ENCODE measurements at places on chromosomes 16 and 17.

DNA sequence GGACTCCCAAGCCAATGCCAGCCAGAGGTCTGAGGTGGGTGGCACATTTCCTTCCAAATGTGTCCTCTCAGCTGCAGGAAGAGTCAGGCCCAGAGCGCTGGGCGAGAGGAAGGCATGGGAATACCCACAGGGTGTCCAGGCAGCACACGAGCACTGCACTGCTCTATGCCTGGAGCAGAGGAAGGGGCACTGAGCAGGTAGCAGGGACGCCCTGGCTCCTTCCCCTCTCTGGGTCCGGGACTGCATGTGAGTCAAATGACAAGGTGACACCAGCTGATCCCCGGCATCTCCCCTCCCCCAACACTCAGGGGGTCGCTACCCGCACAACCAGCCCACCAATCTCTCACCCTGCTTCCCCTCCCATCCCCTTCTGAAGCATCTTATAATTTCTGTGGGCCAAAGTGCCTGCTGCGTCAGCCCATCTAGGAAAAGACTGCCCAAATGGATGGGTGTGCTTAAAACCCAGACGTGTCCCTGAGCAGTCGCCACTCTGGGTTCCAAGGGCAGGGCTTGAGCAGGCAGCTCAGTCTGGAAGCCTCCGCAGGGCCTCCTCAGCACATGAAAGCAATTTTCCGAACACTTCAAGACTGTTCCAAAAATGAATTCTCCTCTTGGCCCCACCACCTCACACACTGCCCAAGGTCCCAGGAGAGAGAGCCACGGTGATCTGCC is 12.0 kb upstream of the BCAR1 start:
- no peak for DNase-seq

- DNase-seq = no peak
Measured at GRCh38 chr16:57427824-57428223, 19.4 kb downstream of the CIAPIN1 start.

- DNase-seq = no peak
Measured at GRCh38 chr17:66976781-66977201, 12.3 kb downstream of the CACNG4 start.

GRCh38 chr17:21176773-21177395 is 37.1 kb downstream of the TMEM11 start:
- no peak for DNase-seq

DNA sequence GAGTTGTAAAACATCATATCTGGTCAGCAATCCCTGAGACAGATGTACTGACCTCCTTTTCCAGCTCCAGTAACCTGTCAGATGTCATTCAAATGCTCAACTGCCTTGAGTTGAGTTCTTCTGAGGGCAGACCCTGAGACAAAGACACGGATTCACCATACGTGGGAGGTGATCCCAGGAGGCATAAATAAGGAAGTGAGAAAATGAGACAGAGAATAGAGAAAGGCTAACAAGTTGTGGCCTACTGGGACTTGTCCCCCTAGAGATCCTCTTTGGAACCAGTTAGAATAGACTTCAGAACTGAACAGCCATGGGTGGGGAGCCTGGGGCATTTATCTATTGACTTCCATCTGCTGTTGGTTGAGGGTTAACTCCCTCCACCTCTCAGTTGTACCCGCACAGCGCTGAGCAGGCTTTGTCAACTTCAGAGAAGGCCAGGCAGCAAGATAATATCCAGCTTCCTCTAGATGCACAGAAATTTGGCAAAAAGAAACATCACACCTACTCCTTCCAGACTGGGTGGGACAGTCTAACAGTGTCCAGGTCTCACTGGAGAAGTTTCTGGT is 123.0 kb upstream of the DYNLRB2 start:
- no peak for DNase-seq

DNA sequence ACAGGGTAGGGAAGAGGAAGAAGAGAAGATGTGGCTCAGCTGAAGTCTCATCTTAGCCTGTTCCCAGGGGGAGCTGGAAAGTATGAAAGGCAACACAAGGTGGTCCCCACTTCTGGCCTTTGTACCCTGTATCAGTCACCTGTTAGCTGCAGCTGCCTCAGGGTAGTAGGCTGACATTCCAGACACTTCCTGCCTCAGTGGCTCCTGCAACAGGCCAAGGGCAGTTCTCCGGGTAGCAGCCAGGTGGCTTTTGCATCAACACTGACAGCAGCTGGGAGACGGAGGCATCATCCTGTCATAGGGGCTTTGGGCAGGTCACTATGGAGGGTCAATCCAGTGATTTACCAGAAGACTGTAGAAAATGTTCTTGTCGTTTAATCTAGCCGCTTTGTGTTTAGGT is 124.0 kb downstream of the RGS9 start:
- no peak for DNase-seq

DNA sequence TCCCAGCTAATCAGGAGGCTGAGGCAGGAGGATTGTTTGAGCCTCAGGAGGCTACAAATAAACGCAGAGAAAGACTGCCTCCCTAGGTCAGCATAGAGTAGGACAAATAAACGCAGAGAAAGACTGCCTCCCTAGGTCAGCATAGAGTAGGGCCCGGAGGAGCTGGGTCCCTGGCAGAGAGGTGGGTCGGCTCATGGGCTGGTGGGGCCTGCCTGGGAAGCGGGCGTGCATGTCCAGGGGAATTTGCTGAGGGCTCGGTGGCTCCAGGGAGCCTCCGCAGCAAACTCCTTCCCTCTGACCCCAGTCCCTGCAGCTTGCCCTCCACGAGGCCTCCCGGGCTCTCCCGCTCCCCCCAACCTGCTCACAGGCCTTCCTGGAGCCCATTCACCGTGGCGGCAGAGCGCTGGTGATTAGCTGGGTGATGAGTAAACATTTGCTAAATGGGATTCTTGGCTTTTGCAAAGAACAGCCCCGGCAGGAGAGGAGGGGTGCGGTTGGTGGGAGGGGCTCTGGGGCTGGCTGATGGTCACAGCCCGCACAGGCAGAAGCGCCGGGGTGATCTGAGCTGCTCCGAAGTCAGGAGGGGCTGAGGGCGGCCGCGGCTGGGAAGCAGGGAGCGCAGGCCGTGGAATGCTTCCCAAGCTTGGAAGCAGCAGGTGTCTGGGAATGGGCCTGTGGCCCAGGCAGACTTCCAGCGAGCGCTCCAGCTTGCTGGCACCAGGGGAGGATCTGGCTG is 93.1 kb downstream of the RTN4RL1 start:
- DNase-seq = no peak

- DNase-seq = no peak
Measured at GRCh38 chr17:61363601-61364462, 35.8 kb upstream of the TBX2 start.

DNA sequence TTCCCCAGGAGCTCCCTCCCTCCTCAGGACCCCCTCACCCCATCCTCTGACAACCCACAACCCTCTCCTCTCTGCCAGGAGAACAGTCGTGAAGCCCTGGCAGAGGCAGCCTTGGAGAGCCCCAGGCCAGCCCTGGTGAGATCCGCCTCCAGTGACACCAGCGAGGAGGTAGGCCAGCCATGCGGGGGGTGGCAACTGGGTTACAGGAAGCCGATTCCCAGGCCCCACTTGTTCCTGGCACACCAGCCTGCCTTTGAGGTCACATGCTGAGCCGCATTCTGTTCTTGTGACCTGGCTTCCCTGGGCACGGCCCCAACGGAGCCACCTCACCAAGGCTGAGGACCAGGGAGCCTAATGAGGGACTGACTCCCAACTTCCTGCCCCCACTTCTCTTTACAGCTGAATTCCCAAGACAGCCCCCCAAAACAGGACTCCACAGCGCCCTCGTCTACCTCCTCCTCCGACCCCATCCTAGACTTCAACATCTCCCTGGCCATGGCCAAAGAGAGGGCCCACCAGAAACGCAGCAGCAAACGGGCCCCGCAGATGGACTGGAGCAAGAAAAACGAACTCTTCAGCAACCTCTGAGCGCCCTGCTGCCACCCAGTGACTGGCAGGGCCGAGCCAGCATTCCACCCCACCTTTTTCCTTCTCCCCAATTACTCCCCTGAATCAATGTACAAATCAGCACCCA is 7.9 kb downstream of the NAT9 start:
- DNase-seq = no peak

DNA sequence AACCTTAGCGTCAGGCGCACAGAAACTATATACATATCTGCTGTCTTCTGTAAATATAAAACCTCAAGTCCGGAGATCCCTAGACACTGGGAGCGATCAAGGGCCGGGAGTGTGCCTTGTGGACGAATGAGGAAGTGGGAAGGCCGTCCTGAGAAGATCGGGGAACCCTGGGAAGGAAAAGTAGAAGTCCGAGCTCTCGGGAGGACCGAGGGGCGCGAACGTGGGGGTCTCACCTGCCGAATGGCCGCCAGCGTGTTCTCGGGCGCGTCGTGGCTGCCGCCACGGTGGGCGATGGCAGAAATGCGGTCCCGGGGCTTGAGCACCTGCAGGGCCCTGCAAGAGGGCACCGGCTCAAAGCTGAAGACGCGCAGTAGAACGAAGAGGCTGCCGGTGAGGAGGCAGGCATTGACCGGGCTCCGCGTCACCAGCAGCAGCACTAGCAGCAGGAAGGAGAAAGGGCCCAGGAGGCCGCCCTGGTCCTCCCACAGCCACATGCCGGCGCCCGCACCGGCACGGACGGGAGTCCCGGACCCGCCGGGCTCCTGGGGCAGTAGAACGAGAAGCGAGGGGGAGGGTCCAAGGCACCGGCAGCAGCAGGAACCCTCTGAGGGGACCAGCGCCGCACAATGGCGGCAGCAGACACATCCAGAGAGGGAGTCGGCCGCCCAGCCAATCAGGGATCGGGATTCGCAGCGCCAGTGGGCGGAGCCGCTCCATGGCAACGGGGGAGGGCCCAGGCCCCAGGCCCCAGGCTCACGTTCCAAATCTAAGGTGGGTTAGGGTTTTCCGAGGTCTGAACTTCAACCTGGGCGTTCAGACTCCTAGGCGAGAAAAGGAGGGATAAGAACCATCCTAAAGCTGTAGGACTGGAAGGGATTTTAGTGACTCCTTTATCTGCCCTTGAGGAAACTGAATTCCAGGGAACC is at the start of gene GDE1:
GDE1 (minus strand) TSS at position 628 of the 926 bp plus-strand sequence; CDS start at position 494, 134 bp downstream.
- peak; percentile 78 for DNase-seq

DNA sequence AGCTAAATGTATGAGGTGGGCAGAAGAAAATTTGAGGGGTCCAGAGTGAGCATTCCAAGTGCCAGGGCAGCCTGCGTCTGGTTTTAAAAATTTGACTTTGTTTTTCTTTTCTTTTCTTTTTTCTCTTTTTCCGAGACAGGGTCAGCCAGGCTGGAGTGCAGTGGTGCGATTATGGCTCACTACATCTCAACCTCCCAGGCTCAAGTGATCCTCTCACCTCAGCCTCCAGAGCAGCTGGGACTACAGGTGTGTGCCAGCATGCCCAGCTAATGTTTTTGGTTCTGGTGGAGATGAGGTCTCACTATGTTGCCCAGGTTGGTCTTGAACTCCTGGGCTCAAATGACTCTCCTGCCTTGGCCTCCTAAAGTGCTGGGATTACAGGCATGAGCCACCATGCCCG is 15.6 kb downstream of the SMPD3 start:
- no peak for DNase-seq

- no peak for DNase-seq
Measured at GRCh38 chr16:47886631-47887415, 269.0 kb downstream of the ABCC12 start.

GRCh38 chr16:64864232-64864809 is 257.5 kb downstream of the CDH11 start:
- DNase-seq = no peak

GRCh38 chr16:81767987-81768592 is 11.0 kb upstream of the PLCG2 start:
- no peak for DNase-seq

- DNase-seq = no peak
Measured at GRCh38 chr17:55624772-55625433, 97.8 kb downstream of the TMEM100 start.

GRCh38 chr16:70157105-70157476 is 16.5 kb upstream of the CLEC18C start:
- DNase-seq = no peak

- DNase-seq = no peak
Measured at GRCh38 chr17:55056526-55056925, 88.0 kb downstream of the STXBP4 start.

DNA sequence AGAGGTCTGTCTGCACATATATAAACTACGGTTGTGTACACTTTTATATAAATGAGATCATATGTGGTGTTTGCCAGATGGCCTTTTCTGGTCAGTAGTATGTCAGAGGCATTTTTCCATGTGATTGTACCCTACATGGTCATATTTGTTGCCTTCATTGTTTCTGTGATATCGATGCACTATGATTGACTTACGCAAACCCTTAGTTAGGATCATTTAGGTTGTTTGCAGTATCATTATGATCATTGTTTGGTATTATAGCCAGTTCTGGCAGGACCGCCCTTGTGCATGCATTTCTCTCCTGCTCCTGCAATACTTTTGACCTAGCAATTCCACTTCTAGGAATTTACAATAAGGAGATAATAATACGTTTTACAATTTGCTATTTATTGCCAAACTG is 169.1 kb downstream of the MSI2 start:
- no peak for DNase-seq

GRCh38 chr17:37447641-37448040 is 41.0 kb downstream of the TADA2A start:
- DNase-seq = no peak

DNA sequence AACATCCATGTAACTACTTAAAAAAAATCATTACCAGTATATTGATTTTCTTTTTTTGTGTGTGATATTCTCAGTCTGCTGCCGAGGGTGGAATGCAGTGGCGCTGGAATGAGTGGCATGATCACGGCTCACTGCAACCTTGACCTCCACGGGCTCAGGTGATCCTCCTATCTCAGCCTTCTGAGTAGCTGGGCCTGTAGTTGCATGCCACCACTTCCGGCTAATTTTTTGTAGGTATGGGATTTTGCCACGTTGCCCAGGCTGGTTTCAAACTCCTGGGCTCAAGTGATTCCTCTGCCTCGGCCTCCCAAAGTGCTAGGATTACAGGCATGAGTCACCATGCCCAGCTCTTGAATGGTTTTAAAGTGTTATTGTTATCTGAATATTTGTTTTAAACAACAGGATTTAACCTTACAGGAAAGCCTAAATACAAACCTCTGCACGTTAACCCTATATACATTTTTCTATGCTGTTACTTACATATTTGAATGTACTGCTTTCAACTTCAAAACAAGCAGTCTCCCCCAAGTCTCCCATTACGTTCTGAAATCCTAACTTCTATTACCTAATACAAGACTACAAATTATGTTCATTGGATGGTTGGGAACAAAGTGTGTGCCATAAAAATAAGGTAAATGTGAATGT is 61.7 kb downstream of the KPNA2 start:
- DNase-seq = no peak

DNA sequence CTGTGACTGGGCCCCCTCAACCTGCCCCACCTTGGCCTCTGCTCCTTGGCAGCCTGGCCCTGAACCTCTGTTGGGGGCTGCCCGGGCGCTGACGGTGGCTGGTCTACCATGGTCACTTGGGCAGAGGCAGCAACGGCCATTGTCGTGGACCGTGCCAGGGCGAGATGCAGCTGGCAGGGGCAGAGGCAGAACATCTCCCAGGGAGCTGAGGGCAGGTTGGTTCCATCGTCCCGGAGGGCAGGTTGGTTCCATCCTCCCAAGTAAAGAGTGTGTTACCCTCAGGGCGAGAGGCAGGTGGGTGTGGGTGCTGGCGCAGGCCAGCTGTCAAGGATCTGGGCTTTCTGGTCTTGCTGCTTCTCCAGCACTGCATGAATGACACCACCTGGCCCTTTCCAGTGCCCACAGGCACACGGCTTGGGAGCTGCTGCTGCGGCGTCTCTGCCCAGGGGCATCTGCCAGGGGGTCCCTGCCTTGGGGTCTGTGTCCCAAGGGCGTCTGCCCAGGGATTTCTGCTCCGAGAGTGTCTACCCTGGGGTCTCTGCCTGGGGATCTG is 12.0 kb downstream of the ACSF3 start:
- no peak for DNase-seq
